ENCODE measurements at places on chromosomes 7 and 10. TPM values are rescaled to one million over a fixed set of nuclear protein-coding genes. Genes with fewer than 3 reads are reported as not detected.

Gene WNT8B
- total RNA-seq, result not detected

Gene ELAPOR2
- total RNA-seq, result 10.9 TPM

Gene NPY4R
- total RNA-seq, result 0.14 TPM

Gene MYO1G
- 6.0 TPM for total RNA-seq

Gene CLDN4
- 201 TPM for total RNA-seq

Gene DNAJB9
- total RNA-seq, result 31.3 TPM

Gene HSPA14
- 8.0 TPM for total RNA-seq

Gene CPA2
- total RNA-seq, result 3.3 TPM

Gene RBP3
- not detected for total RNA-seq

Gene BRAT1
- total RNA-seq, result 35.2 TPM

Gene LRRC18
- 0.20 TPM for total RNA-seq

Gene CADPS2
- total RNA-seq, result 38.4 TPM

Gene FKBP6
- not detected for total RNA-seq

Gene SEMA3A
- total RNA-seq, result 19.2 TPM

Gene IL6
- total RNA-seq, result 0.52 TPM

Gene ADAM12
- 2.1 TPM for total RNA-seq

Gene C10orf62
- 1.0 TPM for total RNA-seq

Gene NMT2
- 23.3 TPM for total RNA-seq

Gene FBXL13
- 2.5 TPM for total RNA-seq

Gene CDHR1
- 0.66 TPM for total RNA-seq

Gene LRRC61
- 11.7 TPM for total RNA-seq

Gene WEE2
- total RNA-seq, result not detected

Gene UNCX
- total RNA-seq, result not detected

Gene IL15RA
- total RNA-seq, result 25.6 TPM

Gene PLXNA4
- 5.8 TPM for total RNA-seq

Gene CALML3
- not detected for total RNA-seq

Gene SHH
- 134 TPM for total RNA-seq

Gene TMEM213
- total RNA-seq, result 0.12 TPM

Gene CFAP58
- total RNA-seq, result 0.12 TPM

Gene HTRA1
- total RNA-seq, result 141 TPM

Gene JCAD
- total RNA-seq, result 25.8 TPM

Gene GLI3
- 9.8 TPM for total RNA-seq

Gene DYNC1I1
- 2.7 TPM for total RNA-seq

Gene CAMK2B
- total RNA-seq, result 0.23 TPM

Gene SMKR1
- 2.0 TPM for total RNA-seq

Gene SYT15
- 1.4 TPM for total RNA-seq

Gene POLR2J3
- total RNA-seq, result 28.1 TPM

Gene NFKB2
- total RNA-seq, result 42.2 TPM

Gene SPDYE1
- not detected for total RNA-seq

Gene PIP
- not detected for total RNA-seq

Gene GPR26
- total RNA-seq, result not detected

Gene CALCR
- 0.17 TPM for total RNA-seq

Gene CTTNBP2
- total RNA-seq, result 10.6 TPM

Gene SLC39A12
- total RNA-seq, result not detected

Gene GOLGA7B
- total RNA-seq, result 3.3 TPM

Gene CAV2
- 91.3 TPM for total RNA-seq

Gene MCM7
- 58.2 TPM for total RNA-seq

Gene CAV1
- 239 TPM for total RNA-seq

Gene VAX1
- total RNA-seq, result not detected

Gene PDGFA
- total RNA-seq, result 51.2 TPM

Gene ZNF239
- 3.3 TPM for total RNA-seq

Gene SAP25
- total RNA-seq, result 13.3 TPM

Gene PON1
- 8.9 TPM for total RNA-seq

Gene SPACDR
- total RNA-seq, result 1.2 TPM

Gene TFR2
- 13.8 TPM for total RNA-seq

Gene ELOVL3
- not detected for total RNA-seq

Gene PILRA
- 8.0 TPM for total RNA-seq

Gene MDH2
- 135 TPM for total RNA-seq
